Stimulated activated CD8-positive, alpha-beta memory T cell treated with anti-CD3 and anti-CD28 coated beads, Interleukin-2, amount 100 ng/mL, for 48 hours (primary cell): ENCODE measurements at places on chromosomes 11 and 22.

DNA sequence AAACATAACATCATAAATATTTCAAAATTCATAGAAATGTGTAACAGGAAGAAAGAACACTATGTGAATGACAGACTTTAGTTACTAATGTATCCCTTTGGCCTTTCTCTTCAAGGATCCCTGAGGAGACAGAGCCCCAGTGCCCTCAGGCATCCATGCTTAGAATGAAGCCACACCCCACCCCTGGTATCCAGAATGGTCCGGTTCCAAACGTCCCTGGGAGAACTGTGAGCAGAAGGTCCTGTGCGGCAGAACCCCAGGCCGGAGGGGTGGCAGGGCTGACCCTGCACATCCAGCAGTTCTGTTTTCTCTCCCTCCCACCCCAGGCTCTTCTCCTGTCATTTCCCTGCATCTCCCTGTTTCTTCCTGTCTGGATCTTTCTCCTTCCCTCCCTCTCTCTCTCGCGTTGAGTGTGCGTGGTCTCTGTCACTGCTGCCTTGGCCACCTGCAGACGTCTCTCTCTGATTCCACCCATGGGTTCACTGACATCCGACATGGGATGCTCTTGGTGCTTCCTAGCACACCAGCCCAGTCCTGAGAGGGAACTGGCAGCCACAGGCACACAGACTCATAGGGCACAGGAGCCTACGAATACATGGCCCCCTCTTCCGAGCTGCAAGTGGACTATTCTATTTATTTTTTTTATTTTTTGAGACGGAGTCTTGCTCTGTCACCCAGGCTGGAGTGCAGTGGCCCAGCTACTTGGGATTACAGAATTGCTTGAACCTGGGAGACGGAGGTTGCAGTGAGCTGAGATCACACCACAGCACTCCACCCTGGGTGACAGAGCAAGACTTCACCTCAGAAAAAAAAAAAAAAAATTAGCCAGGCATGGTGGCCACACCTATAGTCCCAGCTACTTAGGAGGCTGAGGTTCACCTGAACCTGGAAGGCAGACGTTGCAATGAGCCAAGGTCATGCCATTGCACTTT lies 5.7 kb downstream of the RFPL1 start:
- DNase-seq: no peak

DNA sequence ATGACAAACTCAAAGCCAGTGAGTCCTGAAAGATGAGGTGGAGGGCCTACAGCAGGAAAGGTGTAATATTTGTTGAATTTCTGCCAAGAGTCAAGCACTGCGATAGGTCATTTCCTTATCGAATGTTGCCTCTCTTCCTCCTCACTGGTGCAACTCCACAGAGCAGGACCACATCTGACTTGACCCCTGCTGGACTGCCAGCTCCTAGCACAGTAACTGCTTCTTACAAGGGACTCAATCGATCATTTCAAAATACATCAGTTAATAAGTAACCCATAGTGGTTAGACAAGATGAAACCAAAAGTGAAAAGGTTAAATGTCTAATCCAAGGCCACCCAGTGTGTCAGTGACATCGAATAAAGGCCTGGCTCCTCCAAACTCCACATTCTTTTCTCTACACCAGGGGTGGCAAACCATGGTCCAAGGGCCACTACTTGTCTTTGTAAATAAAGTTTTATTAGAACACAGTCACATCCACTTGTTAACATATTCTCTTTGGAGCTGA lies 98.5 kb upstream of the CSNK2A3 start:
- no peak for DNase-seq

GRCh38 chr11:45079075-45079444 lies 67.4 kb upstream of the PRDM11 start:
- no peak for DNase-seq

- DNase-seq: no peak
These were observed 247.1 kb downstream of the TBC1D22A start for GRCh38 chr22:47009304-47010101.

DNA sequence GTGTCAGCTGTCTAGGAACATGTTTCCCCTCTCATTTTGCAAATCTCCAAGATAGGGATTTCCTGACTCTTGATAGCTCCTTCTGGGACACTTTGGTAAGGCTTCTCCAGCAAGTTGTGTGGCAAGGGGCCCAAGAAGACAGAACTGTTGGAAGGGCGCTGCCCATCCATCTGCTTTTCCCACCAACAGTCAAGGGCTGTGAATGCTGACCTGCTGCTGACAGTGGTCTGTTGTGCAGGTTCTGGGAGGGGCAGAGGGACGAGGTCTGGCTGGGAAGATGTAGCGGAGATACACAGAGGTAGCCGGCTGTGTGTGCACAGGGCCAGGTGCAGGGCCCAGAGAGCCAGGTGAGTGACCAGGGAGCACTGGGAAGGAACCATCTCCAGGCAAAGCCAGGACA lies 12.2 kb downstream of the BCR start:
- no peak for DNase-seq

- DNase-seq: no peak
These were observed 101.1 kb upstream of the CRYBB3 start for GRCh38 chr22:25098445-25099081.

- DNase-seq: no peak
These were observed 4.4 kb downstream of the C11orf86 start for GRCh38 chr11:66979336-66979980.

GRCh38 chr11:61171907-61172306 lies 10.7 kb upstream of the VPS37C start:
- DNase-seq: no peak

DNA sequence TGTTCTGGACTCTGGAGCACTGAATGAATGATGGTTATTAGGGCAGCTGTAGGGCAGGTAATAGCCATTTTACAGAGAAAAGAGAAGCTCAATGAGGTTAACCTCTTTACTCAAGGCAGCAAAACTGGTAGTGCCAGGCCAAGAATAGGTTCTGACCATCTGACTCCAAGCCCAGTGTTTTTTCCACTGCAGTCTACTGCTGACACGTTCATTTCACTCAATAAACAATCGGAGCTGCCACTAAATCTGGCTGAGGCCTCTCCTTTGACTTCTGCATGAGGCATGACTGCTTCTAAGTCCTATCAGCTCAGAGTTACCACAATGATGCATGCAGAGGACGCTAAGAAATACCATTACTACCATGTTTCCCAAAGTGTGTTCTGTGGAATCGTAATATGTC lies 117.6 kb downstream of the ARL14EP start:
- no peak for DNase-seq

- no peak for DNase-seq
These were observed 265.7 kb downstream of the OR4C45 start for GRCh38 chr11:50298182-50298988.

DNA sequence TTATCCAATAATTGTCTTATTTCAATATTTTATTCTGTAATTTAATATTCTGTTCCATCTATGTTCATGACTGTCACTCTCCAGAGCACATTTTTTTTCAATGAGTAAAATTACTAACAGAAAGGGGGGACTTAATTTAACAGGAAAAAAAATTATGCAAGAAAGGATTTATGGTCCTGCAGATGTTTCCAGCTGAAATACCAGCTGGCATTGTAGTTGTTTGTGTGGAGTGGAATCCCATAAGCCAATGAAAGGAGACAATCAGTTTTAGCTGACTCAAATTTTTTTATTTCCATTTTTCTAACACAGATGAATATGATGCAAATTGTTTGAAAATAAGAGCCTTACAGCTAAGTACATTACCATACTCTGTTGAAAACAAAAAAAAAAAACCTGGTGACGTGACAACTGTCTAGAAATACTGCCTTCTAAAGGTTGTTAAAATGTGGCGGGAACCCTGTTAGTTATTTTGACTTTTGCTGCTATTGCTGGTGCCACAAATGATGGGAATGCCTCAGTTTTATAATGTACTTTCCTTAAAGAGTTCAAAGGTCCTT lies 389.1 kb downstream of the ETS1 start:
- DNase-seq: no peak

DNA sequence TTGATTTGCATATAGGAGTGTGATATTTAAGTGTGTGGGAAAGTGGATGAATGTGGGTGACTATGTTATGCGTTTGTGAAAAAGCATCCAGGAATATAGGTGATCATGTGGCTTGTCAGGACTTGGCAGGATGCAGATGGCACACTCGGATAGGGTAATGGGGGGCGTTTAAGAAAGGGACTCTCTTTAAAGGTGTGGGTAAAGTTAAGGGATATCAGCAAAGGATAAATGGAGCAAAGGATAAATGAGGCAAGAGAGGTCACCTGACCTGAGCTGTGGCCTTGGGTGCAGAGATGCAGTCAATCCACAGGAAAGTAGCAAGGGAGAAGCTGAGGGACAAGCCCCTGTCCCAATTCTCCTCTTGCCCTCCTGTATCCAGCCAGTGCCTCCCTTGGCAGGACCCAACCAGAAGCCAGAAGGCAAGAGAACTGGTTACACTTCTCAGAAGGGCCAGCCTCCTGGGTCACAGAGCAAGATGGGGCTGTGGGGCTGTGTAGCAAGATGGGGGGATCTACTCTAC lies 47.5 kb upstream of the GRAMD1B start:
- no peak for DNase-seq

GRCh38 chr11:110968348-110969062 lies 256.3 kb upstream of the ARHGAP20 start:
- no peak for DNase-seq

GRCh38 chr11:34806875-34807274 lies 109.3 kb downstream of the APIP start:
- no peak for DNase-seq

DNA sequence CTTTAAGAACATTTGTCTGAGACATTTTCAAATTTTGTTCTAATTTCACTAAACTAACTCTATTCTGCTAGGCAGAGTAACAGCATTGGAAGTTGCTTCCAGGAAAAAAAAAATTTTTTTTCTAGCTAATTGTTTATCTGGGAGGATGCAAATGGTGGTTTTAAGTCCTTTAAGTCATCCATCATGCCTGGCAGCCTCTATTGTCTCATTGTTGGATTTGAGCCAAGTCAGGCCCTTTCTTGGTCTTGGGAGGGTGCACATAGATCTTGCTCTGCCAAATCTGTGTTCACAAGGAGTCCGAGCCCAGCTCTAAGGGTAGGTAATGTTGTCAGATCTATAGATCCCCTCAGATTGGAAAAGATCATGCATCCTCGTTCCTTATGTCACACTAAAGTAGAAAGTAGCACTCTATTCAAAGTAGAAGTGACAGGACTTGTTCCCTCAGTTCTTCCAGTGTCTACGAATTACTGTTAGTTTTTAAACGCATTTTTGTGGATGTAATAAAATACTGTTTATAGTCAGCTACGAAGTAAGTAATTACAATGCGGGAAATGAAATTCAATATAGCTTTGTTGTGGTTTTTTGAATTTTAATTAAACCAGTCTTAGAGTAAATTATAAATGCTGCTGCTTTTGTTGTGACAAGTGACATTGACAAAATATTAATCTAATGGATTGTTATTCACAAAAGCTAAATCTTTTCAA lies 166.0 kb upstream of the RASSF10 start:
- no peak for DNase-seq
